ENCODE measurements at places on chromosomes 1 and 21.

GRCh38 chr1:219582296-219582695 lies 30.6 kb downstream of the ZC3H11B start:
- DNase-seq = no peak

- DNase-seq = no peak
Measured at GRCh38 chr1:8343044-8343443, 25.1 kb downstream of the SLC45A1 start.

DNA sequence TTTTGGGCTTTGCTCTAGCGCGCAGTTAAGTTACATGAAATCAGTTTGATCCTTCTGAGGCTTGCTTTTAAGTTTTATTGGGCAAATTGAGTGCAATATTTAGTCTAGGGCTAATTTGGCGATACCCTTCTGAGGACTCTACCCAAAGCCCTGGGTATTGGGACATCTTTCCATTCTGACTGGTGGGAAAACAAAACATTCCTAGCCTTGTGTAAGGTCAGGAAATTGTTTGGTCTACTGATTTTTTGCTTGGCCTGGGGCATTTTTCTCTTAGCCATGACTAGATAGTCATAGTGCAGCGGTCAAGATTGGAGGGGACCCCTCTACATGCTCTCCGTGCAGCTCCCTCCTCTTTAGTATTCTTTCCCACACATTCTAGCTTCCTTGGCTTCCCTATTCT lies 189.6 kb upstream of the PTGFR start:
- no peak for DNase-seq

- peak; percentile 48 for DNase-seq
Measured at GRCh38 chr1:110004583-110004982, 20.0 kb downstream of the AHCYL1 start.

DNA sequence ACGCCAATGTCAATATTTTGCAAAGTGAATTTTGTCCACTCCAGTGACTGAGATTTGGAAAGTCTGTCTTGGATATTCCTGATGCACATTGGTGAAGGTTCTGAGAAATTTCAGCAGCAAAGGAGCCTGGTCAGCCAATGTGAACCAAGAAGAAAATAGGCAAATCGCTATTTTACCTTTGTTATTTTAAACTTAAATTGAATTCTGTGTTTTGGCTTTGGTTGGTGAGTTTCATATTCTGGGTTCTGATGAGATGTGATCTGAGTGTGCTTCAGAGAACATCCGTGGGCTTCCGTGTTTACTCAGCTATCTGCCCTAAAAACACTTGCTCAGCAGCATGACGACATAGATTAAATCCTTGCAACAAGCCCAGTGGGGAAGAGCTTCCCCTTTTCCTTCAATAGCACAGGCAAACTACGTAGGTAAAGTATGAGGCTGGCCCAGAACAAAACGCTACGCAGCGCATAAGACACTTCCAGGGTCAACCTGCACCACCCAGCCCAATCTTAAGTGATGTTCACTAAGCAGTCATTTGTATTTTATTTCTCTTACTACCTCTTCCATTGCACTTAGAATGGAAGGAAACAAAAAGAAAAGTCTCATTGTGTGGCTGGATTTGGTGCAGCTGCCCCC lies 176.4 kb upstream of the KAZN start:
- DNase-seq = no peak

DNA sequence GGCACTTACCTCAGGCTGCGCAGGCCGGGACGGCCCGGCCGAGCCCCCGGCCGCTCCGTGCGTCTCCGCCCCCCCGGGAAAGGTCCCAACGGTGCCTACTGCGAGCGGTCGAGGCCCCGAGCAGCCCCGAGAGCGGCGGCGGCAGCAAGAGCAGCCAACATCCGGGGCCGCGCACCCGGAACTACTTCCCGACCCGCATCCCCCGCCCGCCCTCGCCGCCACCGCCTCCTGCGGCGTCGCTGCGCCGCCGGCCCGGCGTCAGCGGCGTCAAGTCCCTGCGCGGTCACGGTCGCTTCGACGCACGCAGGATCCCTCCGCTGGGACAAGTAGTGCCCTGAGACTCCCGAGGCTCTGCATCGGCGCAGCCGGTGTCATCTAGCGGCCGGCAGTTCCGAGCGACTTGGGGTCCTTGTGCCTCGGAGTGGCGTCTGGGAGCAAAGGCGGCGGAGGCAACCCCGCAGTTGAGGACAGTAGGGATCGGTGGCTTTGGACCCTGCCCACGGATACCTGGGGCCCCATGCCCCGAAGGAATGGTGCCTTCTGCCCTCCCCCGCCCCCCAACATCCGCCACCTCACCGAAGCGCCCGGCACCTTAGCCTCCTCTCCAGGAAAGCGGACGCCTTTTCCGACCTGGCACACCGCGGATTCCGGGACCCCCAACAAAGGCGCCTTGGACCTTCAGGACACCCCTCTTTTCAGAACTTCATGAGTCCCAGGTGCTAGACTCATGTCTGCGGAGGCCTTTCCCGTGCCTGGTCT lies at the start of gene FOXJ3:
Gene FOXJ3, minus strand, starts transcription at position 186 of the 759 bp plus-strand sequence. CDS start 24,142 bp downstream, outside the sequence.
- DNase-seq = peak; percentile 97

- no peak for DNase-seq
Measured at GRCh38 chr1:91803123-91803522, 82.8 kb downstream of the TGFBR3 start.

- no peak for DNase-seq
Measured at GRCh38 chr1:47351305-47351704, 17.7 kb downstream of the CMPK1 start.
